ENCODE measurements at places on chromosomes 2 and 18.
A peak's percentile ranks its signal among the peaks of the same experiment; 100 is the strongest.

GRCh38 chr18:62566199-62566598 lies 43.4 kb downstream of the ZCCHC2 start:
- no peak for DNase-seq

DNA sequence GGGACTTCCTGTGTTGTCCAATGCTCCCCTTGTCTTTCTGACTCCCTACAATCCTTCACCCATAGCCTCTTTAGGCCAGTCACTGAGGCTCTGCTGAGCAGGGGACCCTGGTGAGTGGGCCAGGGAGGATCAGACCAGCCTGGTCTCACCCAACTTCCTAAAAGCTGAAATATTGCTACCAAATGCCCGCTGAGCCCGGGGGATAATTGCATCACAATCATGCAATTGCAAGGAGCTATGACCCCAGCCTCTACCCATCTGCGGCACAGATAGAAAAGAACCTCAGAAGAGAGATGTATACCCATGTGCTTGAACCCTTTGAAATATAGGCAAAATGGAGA lies 3.7 kb upstream of the SP100 start:
- no peak for DNase-seq

GRCh38 chr2:66697366-66697765 lies 262.4 kb downstream of the MEIS1 start:
- DNase-seq: no peak

GRCh38 chr2:225911019-225911418 lies 511.5 kb downstream of the NYAP2 start:
- no peak for DNase-seq

- DNase-seq: no peak
These were observed 328.5 kb upstream of the DSEL start for GRCh38 chr18:67845035-67845434.

GRCh38 chr2:219663116-219663762 lies 35.8 kb downstream of the SLC4A3 start:
- DNase-seq: no peak

DNA sequence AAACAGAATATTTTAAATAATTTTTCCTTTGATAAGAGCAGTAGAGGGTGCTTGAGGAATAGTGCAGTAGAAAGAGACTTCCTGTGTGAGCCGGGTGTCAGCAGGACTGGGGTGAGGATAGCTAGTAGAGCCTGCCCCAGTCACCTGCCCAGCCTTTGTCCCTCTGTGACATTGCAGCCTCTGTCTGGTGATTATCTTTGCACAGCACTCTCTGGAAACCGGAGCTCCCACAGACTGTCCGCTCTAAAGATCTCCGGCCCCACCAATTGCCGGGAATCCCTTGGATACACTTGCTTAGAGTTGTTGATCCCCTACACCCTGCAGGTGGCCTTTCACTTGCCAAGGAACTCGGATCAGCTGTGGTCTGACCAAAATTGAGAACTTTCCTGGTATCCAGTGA lies 1081.3 kb upstream of the TMEFF2 start:
- no peak for DNase-seq

DNA sequence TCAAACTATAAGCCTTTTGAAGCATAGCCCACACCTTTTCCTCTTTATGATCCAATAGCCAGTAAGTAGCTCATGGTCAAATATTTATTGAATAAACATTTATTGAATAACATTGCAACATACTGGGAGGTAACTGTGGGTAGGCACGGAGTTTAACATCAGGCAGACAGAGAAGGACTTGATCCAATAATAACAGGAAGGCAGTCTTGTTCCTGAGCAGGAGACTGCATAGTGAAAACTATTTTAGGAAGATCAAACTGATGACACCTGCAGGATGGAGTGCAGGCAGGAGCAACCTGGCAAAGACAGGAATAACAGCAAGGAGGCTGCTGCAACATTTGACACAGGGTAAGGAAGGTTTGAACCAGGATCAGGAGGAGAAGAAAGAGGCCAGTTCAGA lies 3.1 kb upstream of the DCTN1 start:
- peak; percentile 47 for DNase-seq

GRCh38 chr2:139544186-139544851 lies 764.1 kb upstream of the NXPH2 start:
- DNase-seq: no peak

GRCh38 chr2:2832657-2833056 lies 501.6 kb upstream of the MYT1L start:
- no peak for DNase-seq

DNA sequence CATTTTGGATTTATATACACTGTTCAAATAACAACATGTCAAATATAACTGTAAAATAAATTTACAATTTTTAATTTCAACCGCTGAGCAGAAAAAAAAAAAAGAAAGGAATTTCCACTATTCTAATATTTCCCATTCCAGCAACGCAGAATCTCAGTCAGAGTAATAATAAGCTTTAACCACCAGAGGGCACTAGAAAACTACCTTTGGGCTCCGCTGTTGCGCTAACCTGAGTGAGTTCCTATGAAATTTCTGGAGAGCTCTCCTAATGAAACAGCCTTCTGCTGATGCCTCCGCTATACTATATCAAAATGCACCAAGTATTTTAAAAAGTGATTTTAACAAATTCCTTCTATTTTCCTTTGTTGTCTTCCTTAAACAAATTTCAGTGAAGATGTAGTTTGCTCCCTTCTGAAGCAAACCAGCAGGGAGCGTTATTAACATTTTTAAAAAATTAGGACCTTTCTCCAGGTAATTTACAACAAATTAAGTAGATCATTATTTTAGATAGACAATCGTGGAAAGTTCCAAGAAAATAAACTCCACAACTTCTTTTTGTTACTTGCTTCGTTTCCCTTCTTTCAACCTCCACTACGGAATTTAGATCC lies 23.0 kb downstream of the ERMN start:
- DNase-seq: peak; percentile 15

Measured in AG09319 (cell line).